ENCODE measurements at places on chromosomes 12 and 14.

DNA sequence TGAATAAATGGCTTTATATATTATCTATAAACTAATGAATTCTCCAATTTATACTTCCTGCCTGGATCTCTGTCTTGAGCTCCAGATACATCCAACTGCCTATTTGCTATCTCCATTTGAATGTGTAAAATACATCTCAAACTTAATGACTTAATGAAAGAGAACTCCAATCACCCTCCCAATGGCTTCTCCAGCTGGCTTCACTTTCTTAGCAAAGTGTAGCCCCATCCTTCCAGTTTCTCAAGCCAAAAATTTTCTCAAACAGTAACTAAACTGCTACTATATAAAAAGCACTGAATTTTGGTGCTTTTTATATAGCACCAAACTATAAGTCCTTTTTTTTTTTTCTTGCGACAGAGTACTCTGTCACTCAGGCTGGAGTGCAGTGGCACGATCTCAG is 2.6 kb downstream of the CRY1 start:
- no peak for DNase-seq

DNA sequence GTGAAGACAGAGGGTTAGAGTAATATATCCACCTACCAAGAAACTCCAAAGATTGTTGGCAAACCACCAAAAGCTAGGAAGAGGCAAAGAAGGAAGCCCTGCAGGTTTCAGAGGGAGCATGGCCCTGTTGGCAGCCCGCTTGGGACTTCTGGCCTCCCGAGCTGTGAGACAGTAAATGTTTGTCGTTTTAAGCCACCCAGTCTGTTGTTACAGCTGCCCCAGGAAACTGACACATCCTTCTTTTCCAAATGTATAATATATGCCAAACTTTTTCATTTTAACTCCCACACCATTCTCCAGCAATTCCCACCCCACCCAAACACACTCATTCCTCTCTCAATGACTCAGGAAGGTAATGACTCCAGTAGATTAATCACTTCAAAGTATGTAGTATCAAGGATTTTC is 74.0 kb downstream of the RPS29 start:
- no peak for DNase-seq

- no peak for DNase-seq
These were observed 155.0 kb upstream of the TMPO start for GRCh38 chr12:98360401-98360800.

GRCh38 chr12:98786653-98787052 is 141.6 kb downstream of the APAF1 start:
- DNase-seq: no peak

DNA sequence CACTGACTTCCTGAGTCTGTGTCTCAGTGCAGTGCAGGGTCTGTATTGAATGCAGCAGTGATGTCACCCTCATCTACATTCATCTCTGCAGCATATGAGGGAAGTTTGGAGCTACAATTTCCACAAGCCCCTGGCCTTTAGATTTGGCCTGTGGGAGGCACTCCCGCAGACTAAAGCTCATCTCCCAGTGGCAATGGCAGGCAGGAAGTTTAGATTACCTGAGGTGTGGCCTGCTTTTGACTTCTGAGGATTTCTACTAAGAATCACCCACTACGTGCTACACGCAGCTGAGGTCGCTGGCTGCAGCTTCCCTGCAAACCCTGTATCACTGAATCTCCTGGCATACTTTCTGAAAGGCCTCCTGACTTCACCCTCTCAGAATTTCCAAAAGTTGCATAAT is 202.2 kb upstream of the PRKD1 start:
- DNase-seq: no peak

- DNase-seq: no peak
These were observed 73.8 kb downstream of the SUSD6 start for GRCh38 chr14:69685218-69685616.

DNA sequence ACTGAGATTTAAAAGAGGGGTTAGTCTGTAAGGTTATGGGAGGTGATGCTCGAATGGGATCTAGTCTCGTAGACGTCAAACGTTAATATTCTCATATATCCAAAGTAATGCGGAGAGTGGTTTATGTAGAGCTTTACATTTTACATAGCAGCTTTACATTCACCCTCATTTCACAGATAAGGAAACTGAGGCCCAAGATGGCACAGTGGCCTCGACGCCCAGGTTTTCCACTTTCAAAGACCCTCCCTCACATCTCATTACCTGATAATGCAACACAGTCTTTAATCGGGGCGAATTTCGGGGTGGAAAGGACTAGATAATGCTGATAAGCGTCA is 450 bp upstream of the TDG start:
- no peak for DNase-seq

GRCh38 chr12:124749725-124750124 is 113.9 kb downstream of the SCARB1 start:
- DNase-seq: no peak

DNA sequence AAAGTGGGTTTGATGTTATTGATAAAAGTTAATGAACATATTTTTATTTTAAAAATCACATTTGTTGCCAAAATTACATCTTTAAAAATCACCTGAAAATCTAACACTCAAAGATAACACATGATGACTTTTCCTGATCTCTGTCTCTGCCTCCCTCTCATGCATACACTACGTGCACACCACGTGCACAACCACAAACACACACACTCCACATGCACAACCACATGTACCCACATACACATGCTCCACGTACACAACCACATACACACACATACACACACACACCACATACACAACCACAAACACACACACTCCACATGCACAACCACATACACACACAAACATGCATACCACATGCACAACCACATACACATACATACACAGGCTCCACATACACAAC is 61.8 kb upstream of the TMEM132C start:
- DNase-seq: no peak

- DNase-seq: no peak
These were observed 9.4 kb downstream of the EP400 start for GRCh38 chr12:131959116-131959515.

- DNase-seq: no peak
These were observed 27.1 kb downstream of the ATP6V1D start for GRCh38 chr14:67332468-67332867.

GRCh38 chr12:32395026-32395425 is 4.3 kb upstream of the FGD4 start:
- DNase-seq: no peak

GRCh38 chr12:59833408-59833807 is 237.6 kb downstream of the SLC16A7 start:
- no peak for DNase-seq

DNA sequence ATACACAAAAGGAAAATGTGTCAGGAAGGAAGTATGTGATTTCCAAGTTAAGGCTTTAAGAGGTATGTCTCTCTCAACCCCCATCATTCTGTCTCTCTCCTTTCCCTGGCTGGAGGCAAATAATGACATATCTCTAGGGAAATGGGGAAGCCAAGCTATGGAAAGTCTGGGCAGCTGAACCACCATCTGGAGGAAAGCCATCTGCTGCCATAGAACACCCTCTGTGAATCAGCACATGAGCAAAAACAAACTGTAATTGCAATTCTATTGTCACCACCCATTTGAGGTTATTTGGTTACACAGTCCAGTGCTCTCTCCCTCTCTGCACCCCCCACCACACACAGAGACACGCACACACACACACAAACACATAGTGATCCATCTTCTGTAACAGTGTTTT is 766.2 kb downstream of the FLRT2 start:
- DNase-seq: no peak

DNA sequence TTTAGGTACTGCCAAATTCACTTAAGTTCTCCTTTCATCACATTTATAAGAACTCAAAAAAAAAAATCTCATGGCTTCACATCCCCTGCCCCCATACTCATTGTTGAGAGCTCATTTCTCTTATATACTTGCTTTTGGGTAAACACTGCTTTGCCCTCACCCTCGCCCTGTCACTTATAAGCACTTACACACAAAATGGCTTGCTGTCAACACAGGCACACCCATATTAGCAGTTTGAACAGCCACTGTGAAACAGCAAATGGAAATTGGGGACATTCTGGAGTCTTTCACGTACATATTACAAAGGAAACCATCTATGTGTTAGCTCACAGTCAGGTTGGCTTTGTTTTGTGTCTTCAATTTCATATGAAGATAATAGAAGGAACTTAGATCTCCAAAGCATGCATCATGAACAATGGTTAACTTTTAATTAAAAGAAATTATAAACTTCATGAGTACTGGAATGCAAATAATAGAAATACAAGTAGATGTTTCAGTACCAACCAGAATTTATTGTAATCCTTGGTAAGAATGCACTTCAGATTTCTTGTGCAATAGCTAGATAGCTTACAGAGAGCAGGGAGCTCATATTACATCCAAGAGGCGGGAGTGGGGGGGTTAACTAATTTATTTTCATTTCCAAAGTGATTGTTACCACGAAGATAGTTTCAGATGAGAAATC is 272.2 kb downstream of the ALG10B start:
- DNase-seq: no peak

DNA sequence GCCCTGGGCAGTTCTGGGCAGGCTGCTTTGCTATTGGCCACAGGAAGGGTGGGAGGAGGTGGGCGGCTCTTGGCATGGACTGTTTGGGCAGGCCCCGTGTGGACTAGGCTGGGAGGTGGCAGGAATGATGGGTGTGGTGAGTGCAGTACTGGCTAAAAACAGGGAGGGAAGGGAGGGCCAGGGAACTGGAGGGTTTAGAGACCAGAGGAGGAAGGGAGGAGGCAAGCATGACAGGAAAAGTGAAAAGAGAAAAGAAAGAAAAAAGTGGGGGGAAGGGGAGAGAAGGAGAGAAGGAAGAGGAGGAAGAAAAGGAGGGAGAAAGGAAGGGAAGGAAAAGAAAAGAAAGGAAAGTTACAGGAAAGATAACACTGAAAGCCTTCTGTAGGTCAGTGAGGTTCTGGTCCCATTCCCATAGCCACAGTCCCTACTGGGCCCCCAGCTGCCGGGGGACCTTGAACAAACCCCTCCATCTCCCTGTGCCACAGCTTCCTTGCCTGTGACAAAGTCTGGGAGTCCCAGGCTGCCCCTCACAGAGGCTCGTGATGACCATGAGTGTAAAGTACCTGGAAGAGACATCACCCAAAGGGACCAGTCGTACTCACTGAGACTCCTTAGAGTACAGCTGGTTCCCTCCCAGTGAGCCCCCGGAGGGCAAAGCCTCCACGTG is 1.1 kb upstream of the C14orf132 start:
- no peak for DNase-seq

- no peak for DNase-seq
These were observed 21.9 kb downstream of the HIP1R start for GRCh38 chr12:122856999-122857671.

GRCh38 chr14:69050240-69051184 is 71.4 kb upstream of the ACTN1 start:
- no peak for DNase-seq
